Stimulated activated CD8-positive, alpha-beta memory T cell treated with anti-CD3 and anti-CD28 coated beads, Interleukin-15, amount 100 ng/mL, for 1 hour (primary cell): ENCODE measurements at places on chromosomes 3 and 15.

- DNase-seq = no peak
Measured at GRCh38 chr3:42090973-42091731, at the start of gene TRAK1. Gene TRAK1 (plus strand): TSS chr3:42091357. CDS start chr3:42091470, 113 bp downstream.

GRCh38 chr3:71388535-71389120 lies 194.9 kb downstream of the FOXP1 start:
- no peak for DNase-seq

DNA sequence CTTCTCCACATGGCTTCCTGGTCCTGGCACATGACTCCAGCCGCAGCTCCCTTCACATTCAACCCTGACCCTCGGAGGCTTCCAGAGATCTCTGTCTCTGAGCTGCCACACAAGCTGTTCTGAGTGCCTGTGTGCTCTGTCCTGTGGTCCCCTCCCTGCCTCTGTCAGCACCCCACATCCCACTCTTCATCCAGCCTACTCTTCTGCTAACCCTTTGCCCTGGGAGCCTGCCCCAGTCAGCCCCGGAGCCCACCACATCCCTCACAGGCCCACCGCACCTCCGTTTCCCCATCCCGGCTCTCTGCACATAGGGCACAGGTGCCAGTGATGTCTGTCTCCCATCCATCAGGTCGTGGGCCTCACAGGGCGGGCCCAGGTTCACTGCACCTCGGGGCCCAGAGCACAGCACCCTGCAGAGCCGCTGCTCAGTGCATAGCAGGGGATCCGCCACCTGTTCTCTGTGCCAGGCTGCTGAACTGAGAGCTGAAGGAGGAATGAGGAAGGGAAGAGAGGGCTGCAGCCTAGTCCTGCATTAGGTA lies 133.6 kb downstream of the UACA start:
- no peak for DNase-seq

GRCh38 chr3:196995646-196996355 lies 27.2 kb upstream of the PIGZ start:
- DNase-seq = no peak

DNA sequence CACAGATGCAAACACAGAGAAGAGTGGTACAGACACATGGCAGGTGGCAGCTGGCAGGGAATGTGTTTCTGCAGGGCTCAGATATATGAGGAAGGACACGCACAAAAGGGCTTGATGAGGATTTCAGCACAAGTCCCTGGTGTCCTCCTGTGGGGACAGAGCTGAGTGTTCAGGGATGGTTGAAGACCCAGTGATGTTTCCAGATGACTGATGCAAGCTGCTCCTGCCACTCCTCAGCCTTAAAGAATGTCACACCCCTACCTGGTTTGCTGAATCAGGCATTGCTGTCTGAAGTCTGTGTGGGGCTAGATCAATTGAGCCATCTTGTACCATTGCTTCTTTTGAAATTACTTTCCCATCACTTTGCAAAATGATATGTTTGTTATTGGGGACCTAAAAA lies 40.2 kb downstream of the TNFAIP8L3 start:
- DNase-seq = no peak

DNA sequence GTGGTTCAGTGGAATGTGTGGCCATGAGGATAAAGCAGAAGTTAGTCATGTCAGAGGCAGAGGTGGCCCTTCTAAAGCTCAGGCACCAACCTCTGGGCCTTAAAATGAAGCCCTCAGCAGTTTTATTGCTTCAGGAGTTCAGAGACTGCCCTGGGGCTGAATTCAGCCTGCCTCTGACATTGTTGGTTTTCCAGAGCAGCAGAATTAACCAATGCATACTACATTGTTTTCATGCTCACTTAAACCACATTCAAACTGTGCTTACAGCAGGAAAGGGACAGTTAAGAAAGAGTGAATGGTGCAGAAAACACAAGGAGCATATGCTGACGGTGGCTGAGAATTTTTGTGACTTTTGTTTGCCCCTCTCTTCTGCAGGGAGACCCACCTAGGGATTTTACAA lies 320.2 kb downstream of the CHST2 start:
- DNase-seq = no peak

- no peak for DNase-seq
Measured at GRCh38 chr15:68829068-68829467, 8.4 kb upstream of the ANP32A start.
